ENCODE measurements at places on chromosomes 1 and 21. TPM values are rescaled to one million over a fixed set of nuclear protein-coding genes. Genes with fewer than 3 reads are reported as not detected.

The OR2T33 gene
- not detected for total RNA-seq

The CPLANE2 gene
- total RNA-seq = 7.7 TPM

The BGLAP gene
- 3.5 TPM for total RNA-seq

The CLDN8 gene
- not detected for total RNA-seq

The PPIAL4G gene
- 1.0 TPM for total RNA-seq

The C1orf216 gene
- total RNA-seq = 11.4 TPM

The SPATA45 gene
- not detected for total RNA-seq
